ENCODE measurements at places on chromosomes 7 and 10.

GRCh38 chr10:133242611-133243356 is 5.1 kb downstream of the VENTX start:
- DNase-seq = no peak

DNA sequence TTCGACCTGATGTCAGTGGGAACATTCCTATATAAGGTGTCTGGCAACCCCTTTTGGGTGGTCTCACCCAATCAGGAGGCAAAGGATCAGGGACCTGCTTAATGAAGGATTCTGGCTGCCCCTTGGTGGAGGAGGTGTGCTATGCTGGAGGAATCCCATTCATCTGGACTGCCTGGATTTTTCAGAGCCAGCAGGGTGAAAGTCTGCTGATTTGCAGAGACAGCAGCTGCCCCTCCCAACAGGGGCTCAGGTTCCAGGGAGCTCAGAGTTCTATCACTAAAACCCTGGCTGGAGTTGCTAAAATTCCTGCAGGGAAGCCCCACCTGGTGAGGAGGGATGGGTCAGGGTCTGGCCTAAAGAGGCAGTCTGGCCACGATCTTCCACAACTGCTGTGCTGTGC is 398.5 kb upstream of the CNTNAP2 start:
- DNase-seq = no peak

GRCh38 chr7:80078159-80078731 is 56.4 kb upstream of the GNAI1 start:
- DNase-seq = peak; percentile 30

GRCh38 chr10:43846187-43846680 is 197.6 kb upstream of the ZNF32 start:
- DNase-seq = no peak

DNA sequence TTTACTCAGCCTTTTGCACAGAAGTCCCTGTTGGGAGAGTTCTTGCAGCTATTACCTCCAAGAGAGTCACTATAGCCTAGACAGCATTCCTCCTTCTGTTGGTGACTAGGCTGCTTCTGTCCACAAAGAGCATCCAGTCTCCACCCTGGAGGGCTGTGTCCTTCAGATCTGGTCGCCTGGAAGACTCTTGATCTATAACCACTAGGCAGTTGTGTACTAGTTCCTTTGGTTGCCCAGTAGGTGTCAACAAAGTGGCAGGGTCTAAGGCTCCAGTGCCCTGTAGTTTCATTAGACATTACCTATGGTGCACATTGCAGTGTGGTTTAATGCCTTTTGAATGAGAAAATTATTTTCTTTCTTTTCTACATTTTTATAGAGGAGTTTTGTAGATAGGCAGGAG is 11.3 kb upstream of the AKR1C2 start:
- peak; percentile 85 for DNase-seq

DNA sequence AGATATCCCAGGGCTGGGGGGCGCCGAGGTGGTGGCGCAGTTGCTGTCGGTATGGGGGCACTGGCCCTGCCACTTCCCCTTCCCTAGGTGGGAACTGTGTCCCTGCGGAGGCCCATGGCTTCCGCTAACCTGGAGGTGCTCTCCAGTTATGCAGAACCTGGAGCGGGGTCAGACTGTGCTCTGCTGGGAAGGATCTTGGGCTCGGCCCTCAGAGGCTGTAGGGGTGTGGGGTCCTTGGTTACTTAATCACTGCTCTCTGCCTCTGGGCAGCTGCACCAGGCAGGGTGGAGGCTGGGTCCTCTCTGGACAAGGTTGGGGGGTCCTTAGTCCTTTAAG is 2.4 kb downstream of the BRI3 start:
- DNase-seq = no peak

DNA sequence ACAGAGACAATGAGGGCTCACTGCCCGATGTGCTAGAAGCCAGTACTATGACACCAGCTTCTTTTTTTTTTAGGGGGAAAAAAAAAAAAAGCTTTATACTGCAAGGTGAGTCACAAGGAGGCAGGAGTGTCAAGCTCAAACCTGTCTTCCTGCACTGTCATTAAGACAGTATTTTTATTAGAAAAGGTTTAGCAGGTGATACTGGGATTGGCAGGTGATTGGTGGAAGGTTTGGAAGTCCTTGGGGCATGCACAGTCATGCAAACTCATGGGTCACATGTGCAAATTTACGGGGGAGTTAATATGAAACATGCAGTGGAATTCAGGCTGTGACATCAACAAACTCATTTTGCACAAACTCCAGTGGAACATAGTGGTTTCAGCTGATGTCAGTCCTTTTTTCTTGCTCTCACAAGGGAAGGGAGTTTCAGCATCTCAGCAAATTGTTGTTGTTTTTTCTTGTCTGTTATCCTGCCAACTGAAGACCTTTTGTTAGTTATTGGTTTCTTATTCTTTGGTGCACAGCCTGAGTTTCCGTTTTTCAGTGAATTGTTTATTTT is 530.6 kb downstream of the ANKRD7 start:
- no peak for DNase-seq

DNA sequence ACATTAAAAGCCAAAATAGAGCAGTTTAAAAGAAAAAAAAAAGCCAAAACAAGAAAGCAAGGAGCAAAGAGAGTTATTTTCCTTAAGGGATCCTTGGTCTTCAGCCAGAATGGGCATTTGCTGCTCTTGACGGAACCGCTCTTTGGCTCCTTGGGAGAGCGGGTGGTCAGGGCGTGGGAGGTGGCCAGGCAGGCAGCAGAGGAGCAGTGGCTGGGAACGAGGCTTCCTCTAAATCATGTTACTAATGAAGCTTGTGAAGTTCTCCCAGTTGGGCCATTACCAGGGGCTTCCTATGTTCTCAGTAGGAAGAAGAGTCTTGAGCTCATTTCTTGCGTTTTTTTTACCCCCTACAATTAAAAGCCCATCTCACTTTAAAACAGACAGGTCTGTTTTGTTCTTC is 116.6 kb downstream of the DOCK1 start:
- DNase-seq = no peak

DNA sequence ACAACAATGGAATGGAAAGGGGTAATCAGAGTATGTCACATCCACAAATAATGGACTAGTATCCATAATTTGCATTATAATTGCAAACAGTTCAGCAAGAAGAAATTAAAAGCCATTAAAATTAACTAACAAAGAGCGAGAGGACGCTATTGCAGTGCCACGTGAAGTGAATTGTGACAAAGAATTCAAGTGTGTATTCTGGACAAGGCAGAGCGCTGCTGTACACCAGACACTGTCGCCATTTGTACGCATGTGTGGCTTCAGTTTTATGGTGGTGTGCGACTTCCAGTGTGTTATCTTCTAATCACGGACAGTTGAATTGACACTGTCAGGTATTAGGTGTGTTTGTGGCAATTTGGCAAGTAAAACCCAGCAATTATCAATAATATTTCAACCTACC is 11.3 kb downstream of the CYP3A5 start:
- DNase-seq = no peak

DNA sequence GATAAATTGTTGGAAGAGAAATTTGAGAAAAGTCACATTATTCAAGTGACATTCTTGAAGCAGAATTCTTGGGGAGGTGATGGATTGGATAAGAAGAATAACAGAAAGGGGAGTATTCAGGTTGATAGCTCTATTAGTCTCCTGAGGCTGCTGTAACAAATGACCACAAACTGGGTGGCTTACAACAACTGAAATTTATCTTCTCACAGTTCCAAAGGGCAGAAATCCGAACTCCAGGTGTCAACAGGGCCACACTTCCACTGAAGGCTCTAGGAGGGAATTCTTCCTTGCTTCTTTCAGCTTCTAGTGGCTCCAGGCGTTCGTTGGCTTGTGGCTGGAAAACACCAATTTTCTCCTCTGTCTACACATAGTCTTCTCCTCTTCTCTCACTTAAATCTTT is 99.8 kb downstream of the TES start:
- no peak for DNase-seq

DNA sequence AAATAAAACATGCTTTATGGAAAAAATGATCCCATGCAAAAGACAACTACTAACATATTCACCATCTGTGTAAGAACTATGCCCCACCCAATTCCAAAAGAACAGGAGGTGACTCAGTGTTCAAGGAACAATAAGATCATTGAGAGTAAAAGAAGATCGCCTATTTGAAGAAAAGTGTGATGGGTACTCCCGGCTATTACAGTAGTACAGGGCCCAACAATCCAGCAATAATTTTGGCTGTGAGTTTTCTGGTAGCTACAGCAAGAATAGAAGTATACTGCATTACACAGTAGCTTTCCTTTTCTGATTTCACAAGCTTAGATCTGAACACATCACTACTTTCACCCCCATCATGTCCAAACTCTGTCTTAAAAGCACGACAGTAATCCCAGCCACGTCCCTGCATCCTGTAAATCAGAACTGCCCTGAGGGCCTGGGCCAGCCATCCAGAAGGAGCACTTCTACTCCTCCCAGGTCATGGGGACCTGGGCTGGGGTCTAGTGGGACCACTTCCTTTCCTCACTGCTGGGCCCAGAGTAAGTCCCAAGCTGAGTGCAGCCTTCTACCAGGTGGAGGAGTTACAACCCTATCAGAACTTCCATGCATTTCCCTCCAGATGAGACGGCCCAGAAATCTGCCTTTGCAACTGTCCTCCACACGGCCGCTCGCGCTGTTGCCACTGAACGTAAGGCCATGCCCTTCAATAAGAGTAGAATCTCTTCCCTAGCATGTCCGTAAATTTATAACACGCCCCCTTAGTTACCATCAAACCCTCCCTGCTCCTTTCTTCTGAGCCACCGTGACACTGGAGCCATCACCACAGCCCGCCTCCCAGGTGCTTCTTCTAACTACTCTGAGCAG is 7.9 kb downstream of the ESYT2 start:
- peak; percentile 80 for DNase-seq

DNA sequence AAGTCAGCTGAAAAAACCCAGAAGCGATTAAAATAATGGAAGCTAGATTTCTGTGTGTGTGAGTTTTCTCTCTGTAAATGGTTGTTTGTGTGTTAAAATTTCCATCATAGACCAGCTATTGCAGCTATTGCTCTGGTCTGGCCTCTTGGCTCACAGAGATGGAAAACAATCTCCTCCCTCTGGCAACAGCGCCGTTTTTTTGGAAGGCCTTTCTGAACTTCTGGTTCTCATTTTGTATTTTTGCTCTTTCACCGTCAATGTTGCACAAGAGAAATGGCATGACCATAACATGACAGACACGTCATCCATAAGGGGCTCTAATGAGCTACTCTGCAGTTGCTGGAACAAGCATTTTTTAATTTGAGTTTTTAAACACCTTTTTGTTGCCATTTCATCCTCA is 91.0 kb downstream of the CUBN start:
- DNase-seq = no peak

DNA sequence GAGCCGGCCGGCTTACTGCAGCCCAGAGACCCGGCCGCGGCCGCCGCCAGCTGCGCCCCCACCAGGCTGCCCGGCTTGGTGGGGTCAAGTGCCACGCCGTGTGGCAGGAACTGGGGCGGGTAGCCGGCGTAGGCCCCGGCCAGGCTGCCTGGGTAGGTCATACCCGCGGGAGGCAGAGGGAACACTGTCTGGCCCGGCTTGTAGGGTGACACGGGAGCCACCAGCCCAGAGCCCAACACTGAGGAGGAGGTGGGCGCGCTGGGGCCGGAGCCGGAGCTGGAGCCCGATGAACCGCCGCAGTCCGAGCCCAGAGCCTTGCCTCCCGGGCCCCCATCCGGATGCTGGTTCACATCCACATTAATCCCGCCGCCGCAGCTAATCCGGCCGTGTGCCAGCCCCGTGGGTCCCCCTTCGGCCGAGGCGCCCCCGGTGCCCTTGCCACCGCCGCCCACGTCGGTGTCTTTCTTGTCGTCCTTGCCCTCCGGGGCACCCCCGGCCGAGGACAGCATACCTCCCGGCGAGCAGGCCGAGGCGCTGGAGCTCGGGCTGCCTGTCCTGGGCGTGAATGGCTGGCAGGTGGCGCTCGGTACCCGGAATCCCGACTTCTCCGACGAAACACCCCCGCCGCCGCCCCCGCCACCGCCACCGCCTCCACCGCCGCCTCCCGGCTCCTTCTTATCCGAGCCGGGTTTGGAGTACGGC is 2.0 kb downstream of the ZNF503 start:
- DNase-seq = peak; percentile 80

- peak; percentile 19 for DNase-seq
Observed at GRCh38 chr7:117114272-117114671, 161.0 kb downstream of the ST7 start.

- DNase-seq = no peak
Observed at GRCh38 chr10:8504499-8504898, 450.0 kb downstream of the GATA3 start.

- DNase-seq = no peak
Observed at GRCh38 chr10:111303887-111304286, 227.1 kb downstream of the ADRA2A start.

GRCh38 chr10:72322030-72322279 is 32.8 kb downstream of the DNAJB12 start:
- DNase-seq = no peak

DNA sequence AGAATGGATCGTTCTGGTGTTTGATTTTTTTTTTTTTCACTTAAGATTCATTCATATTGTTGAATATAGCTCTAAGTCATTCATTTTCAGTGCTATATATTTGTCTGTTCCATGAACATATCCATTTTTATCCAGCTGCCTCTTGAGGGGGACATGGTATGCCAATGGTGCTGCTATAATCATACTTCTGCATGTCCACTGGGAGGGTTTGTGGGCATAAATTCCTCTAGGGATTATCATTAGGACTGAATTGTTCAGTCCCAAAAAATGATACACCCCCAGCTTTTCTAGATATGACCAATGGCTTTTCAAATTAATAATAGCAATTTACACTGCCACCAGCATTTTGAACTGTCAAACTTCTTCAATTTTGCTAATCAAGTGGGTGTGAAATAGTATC is 41.1 kb downstream of the CAV1 start:
- no peak for DNase-seq

DNA sequence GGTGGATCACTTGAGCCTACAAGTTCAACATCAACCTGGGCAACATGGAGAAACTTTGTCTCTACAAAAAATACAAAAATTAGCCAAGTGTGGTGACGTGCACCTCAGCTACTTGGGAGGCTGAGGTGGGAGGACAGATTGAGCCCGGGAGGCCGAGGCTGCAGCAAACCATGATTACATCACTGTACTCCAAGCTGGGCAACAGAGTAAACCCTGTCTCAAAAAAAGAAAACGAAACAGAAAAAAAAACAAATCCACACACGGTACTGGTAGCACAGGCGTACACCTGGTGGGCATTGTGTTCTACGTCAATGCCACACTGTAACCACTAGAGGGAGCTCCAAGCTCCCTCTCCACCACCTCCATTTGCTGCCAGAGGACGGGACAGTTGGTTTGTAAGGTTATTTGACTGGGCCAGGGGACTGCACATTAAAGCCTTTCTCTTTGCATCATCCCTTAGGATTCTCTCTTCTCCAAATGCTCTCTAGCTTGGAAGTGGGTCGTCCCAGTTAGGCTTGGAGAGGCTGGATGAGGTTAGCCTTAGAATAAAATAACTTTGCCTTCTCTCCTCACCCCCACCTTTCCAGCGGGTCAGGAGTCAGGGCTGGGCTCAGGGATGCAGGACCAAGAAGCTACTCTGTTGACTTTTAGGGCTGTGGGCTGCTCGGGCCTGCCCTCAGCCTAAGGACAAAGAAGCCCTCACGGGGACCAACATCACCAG is 130.8 kb downstream of the SORBS1 start:
- peak; percentile 86 for DNase-seq

DNA sequence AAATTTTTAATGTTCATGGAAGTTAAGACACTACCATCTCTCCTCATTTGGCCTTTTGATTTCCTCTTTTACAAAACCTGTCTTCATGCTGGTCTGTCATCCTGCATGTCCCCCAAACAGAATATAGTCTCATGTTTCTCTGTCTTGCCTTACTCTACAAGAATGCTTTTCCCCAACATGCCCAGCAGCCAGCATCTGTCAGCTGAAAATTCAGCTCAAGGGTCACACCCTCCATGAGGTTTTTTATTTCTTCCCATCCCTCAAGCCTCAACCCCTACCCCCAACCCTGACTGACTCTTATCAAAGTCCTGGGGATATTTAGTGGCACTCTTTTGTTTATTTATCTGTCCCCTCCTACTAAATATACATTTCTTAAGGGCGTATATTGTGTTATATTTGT is 202.0 kb downstream of the ANK3 start:
- no peak for DNase-seq
